ENCODE measurements at places on chromosomes 16 and 17. TPM values are rescaled to one million over a fixed set of nuclear protein-coding genes. Genes with fewer than 3 reads are reported as not detected.
A peak's percentile ranks its signal among the peaks of the same experiment; 100 is the strongest.

The LDHD gene
- total RNA-seq = 27.7 TPM

GRCh38 chr17:2712300-2713043 lies 908 bp upstream of the CLUH start:
- peak overlapping the region; percentile 93 for H3K27ac ChIP-seq
- H3K36me3 ChIP-seq = no peaks in the 10 kb centered on the region
- H3K27me3 ChIP-seq = no peaks in the 10 kb centered on the region
- H3K4me1 ChIP-seq = peaks cover 44% of the 10 kb centered on the region
- no peak for DNase-seq

- DNase-seq = peak; percentile 76
- no peak overlapping the region for H3K27ac ChIP-seq
- H3K4me1 ChIP-seq = no peaks in the 10 kb centered on the region
- H3K27me3 ChIP-seq = no peaks in the 10 kb centered on the region
Measured at GRCh38 chr17:34146440-34147043, 108.5 kb upstream of the CCL2 start.

The PRSS21 gene
- total RNA-seq = 1.6 TPM

GRCh38 chr16:66364959-66365306 lies 1.6 kb upstream of the CDH5 start:
- H3K27ac ChIP-seq = peak overlapping the region; percentile 55
- H3K4me1 ChIP-seq = no peaks in the 10 kb centered on the region
- no peaks in the 10 kb centered on the region for H3K36me3 ChIP-seq
- H3K4me3 ChIP-seq = no peak overlapping the region
- no peaks in the 10 kb centered on the region for H3K27me3 ChIP-seq
- no peak for DNase-seq

DNA sequence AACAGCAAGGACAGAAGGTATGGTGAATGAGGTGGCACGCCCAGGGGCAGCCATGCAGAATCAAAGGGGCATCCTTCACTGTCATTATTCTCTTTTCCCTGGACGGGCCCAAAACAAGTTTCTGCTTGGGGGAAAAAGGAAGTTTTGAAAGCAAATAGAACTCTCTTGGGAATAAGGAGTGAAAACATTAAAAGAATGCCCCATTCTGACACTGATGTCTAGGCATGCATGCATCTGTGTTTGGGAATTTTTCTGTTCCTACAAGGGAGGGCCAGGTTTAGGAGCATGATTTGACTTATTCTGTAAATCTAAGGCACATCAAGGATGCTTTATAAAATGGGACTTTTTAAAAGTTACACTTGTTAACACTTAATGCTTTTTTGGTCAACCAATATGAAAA lies 34.3 kb upstream of the SLC12A3 start:
- no peaks in the 10 kb centered on the region for H3K4me1 ChIP-seq
- H3K27ac ChIP-seq = no peak overlapping the region
- H3K4me3 ChIP-seq = no peak overlapping the region
- no peak for DNase-seq
